ENCODE measurements at places on chromosomes 5 and 9.

GRCh38 chr5:174520420-174521396, 203.7 kb upstream of the MSX2 start:
- no peak for DNase-seq

- DNase-seq = no peak
Measured at GRCh38 chr5:14834584-14835550, 36.7 kb downstream of the ANKH start.

GRCh38 chr5:57761513-57761912, 278.9 kb upstream of the ACTBL2 start:
- DNase-seq = no peak

DNA sequence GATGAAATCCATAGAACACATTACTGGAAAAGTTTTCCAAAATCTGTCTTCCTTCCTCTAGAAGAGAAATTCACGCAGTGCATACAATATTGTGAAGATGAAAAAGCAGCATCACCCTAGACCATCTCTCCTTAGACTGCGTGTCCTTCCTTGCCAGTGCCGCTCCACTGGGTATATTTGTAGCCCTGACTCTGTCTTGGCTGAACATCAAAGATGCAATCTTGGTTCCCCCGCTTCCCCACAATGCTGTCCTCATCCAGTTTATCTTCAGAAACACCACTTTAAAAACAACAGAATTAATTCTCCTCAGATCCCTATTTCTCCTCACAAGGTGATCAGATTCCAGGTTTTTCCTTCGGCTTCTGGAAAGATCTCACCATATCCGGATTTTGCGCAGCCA, 53.9 kb downstream of the ROR2 start:
- DNase-seq = no peak

DNA sequence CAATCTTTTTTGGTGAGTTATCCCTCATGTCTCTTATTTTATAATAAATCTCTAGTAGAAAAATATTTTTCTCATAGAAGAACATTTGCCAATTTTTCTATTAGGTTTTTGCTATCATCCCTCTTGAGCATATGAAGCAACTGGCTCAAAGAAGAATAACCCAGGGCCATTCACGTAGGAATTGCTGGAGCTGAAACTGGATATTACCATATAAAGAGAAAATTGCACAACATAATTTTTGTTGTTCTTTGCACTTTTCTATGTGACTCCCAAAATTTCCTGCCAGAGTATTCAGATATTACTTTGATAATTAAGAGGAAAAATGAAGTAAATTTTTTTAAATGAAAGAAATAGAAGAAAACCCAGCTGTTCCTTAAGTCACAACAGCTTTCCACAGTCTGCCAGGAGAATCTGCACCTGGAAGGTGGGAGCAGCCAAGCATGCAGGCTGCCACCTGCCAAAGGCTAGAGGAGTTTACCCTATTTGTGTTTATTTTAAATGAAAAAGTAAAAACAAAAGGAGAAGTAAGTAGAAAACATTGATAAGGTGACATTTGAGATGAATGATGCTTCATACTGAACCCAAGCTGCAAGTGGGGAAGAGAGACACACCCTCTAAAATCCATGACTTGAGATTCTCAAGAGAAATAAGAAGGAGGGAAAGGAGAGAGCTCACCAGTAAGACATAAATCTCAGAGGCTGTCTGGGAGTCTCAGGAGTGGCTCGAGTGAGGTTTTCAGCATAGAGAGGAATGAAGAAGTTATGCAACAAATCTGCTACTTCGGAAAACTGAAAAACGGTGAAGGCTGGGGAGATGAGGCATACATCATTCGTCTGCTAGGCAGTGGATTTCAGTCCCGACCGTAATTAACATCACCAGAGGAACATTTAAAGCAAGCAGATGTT, 31.5 kb upstream of the FREM1 start:
- no peak for DNase-seq

GRCh38 chr5:143679777-143680176, 132.2 kb upstream of the HMHB1 start:
- no peak for DNase-seq

DNA sequence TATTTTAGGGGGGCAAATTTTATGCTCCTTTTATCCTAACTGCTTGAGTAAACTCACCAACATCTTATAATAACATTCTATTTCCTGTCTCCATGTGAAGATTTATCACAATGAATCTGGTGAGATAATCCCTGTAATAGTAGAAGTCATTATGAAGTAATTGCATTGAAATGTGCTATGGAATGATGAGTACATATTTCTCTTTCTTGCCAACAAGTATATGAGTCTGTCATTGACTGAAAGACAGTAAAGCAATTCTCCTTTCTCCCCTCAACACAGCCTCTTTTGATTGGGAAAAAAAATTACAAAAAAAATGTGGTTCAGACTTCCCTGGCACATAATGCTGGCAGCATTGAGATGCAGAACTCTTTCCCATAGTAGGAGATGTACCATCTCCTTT, 459.2 kb upstream of the RGMB start:
- DNase-seq = no peak

DNA sequence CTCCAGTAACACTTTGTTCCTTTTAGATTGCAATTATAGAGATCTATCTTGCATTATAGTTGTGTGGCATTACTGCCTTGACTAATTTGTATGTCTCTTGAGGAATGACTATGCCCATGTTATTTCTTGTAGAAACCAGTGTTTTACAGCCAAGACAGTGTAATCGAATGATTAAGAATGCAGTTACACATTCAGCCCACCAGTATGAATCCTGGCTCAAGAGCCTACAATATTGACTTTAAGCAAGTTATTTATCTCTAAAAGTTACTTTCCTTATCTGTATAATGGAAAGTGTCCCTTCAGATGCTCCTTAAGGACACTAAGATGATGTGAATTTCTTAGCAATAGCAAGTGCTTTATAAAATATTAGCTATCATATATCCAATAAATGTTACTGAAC, 9.7 kb upstream of the SNX24 start:
- DNase-seq = no peak

DNA sequence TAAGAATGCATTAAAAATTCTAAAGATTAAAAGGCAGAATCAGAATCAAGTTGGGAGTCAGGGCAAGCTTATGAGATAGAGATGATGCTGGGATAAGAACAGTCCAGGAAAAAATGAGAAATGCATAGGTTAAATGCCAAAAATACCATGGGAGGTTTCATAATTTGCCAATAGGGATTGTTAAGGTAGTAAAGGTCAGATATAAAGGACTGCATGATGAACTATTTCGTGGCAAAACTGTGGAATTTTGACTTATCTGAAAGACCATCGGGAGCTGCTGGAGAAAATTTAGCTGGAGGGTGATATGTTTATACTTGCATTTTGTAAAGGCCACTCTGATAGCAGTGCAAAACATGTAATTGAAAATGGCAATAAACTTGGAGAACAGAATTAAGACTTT, 1872.8 kb upstream of the ACO1 start:
- no peak for DNase-seq

GRCh38 chr9:134785325-134786108, 95.1 kb upstream of the FCN2 start:
- DNase-seq = no peak

GRCh38 chr5:83015676-83016075, 61.5 kb downstream of the TMEM167A start:
- no peak for DNase-seq

- DNase-seq = no peak
Measured at GRCh38 chr5:142800776-142801494, 30.8 kb downstream of the ARHGAP26 start.

GRCh38 chr9:785997-786396, 55.5 kb upstream of the DMRT1 start:
- no peak for DNase-seq

- DNase-seq = no peak
Measured at GRCh38 chr9:120830151-120830550, 12.6 kb downstream of the PSMD5 start.

GRCh38 chr9:108783731-108784495, 71.9 kb downstream of the ACTL7B start:
- DNase-seq = no peak

DNA sequence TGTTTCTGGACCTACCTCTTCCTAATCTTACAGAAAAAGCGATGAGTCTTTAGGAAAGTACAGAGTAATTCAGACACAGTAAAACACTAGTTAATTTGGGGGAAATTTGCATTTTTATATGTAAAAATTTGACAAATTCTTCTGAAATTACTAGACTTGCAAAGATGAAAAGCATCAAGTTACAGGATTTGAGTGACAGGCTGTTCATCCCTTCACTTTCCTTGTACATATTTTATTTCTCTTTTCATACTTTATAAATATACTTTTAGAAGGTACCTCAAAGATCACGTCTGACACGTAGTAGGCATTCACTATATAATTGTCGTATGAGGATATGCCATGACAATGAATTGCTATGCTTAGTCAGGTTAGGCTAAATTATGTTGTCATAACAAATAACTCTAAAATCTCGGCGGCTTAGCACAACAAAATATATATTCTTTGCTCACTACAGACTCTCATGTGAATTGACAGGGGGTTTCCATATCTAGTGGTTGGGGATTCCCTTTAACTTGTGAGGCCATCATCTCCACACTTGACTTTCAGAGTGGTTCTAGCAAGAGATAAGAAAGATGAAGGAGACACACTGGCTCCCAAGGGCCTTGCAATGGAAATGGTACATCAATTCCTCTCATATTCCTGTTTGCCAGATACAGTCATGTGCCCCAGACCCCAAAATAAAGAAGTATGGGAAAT, 154.1 kb upstream of the TUT7 start:
- DNase-seq = no peak

GRCh38 chr5:91420879-91421278, 37.8 kb upstream of the ARRDC3 start:
- no peak for DNase-seq

DNA sequence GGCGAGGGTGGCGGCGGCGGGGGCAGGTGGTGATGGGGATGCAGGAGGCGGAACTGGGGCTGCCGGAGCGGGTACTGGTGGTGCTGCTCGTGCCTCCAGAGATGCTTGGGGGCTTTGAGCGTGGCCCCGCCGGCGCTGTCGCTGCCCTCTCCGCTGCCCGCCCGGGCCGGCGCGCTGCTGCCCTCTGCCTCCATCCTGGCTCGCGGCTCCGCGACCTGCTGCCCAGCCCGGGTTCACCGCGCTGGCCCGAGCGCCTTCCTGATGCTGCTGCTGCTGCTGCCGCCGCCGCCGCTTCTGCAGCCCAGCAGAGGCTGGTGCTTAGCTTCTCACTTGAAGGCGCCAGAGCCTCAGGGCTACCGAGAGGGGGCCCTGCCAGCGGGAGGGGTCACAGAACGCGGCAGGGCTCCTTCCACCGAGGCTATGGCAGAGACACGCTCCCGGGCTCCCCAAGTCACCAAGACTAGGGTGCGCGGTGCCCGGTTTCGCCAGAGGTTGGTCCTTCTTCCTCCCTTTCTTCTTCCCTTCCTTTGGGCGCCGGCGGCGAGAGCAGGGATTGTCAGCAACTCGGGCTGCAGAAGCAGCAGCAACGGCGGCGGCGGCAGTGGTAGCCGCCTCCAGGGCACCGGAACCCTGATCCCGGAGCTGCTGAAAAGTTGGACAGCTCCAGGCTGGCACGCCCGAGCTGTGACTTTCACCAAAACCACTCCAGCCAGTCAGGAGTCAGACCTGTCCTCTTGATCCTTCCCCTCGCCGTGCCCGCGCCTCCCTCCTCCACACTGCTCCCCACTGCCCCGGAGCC, at the start of gene PDE4D:
TSS of gene PDE4D (minus strand) at position 298 of the 799 bp plus-strand sequence.
- DNase-seq = no peak

GRCh38 chr5:60161340-60161934, 267.9 kb upstream of the PDE4D start:
- DNase-seq = no peak

GRCh38 chr9:76716085-76716672, 48.1 kb upstream of the PCA3 start:
- no peak for DNase-seq

- DNase-seq = no peak
Measured at GRCh38 chr5:91058155-91058554, 325.0 kb downstream of the ARRDC3 start.

DNA sequence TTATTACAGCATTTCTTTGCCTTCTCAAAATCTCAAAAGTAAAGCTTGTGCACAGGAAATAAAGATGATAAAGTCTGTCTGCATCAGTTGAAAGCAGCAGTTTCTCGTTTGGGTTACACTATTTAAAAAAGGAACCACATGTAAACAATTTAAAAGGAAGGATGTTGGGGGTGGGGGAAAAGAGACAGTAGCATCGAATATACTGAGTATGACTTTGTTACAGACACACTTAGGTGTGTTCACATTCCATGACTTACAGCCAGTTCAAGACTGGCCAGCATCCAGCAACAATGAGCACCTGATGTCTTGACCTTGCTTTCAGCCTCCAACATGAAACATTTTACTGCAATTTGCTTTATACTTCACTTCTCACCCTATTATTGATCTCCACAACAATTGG, 8.7 kb downstream of the GAPT start:
- no peak for DNase-seq

DNA sequence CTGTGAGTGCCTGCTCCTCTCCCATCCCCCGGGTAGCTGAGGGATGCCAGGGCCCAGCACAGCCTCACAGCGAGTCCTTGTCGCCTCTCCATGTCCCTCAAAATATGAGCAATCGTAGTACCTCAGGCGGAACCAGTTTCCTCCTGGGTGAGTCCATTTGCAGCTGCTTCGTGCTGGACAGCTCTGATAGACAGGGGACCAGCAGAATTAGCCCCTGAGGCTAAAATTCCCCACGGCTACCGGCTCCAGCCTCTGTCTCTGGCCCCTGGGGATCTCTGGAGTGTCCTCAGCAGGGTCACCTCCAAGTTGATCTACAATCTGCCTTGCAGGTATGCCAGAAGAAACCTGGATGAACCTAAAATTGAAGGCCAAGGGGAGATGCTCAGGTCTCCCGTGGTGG, 115.8 kb upstream of the FBXL7 start:
- DNase-seq = no peak

DNA sequence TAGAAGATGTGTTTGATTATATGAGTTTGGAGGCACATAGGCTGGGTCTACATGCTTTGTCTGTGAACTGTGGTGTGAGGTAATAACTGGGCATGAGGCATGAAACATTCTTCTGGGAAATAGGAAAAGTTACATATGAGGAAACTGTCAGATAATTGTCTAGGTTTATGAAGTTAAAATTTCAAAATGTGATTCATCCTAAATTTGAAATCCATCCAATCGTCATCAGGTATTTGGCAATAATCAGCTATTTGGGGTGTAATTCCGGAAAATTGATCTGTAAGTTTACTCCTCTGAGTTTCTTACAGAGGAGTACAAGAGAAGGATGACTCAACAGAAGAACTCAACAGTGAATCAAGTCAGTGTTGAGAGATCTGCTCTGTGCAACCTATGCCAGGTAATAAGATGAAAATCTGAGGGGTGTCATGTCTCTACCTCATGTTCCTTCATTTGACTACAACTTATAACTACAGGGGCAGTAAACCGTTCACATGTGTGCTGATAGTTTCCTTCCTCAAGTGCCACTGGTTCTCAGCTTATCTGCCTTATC, 1171.6 kb upstream of the CDH18 start:
- DNase-seq = no peak
